ENCODE measurements at places on chromosomes 4 and X.

DNA sequence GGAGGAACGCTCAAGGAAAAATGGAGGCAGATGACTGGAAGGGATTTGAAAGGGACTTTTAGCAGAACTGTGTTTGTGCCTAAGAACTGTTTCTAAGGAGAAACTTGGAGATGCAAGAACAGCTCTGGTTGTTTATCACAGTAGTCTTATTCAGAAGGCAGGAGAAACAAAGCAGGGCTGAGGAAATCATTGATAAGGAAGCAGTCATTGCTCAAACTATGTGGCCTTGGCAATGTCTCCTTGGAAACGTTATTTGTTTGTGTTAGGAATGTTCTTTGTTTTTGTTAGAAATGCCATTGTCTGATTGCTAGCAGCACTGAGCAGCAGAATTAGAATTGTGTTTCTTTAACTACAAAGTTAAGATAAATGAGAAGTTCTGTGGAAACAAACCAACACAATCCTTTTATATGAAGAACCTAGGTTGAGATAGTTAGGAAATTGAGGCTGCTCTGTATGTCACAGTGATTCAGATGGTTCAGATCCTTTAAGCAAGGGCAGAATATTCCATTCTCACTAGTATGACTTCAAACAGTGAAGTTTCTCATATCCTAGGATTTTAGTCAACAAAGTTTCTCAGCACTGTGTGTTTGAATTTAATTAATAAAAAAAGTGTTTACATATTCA is 1191.3 kb upstream of the IGFBP7 start:
- no peak for DNase-seq

DNA sequence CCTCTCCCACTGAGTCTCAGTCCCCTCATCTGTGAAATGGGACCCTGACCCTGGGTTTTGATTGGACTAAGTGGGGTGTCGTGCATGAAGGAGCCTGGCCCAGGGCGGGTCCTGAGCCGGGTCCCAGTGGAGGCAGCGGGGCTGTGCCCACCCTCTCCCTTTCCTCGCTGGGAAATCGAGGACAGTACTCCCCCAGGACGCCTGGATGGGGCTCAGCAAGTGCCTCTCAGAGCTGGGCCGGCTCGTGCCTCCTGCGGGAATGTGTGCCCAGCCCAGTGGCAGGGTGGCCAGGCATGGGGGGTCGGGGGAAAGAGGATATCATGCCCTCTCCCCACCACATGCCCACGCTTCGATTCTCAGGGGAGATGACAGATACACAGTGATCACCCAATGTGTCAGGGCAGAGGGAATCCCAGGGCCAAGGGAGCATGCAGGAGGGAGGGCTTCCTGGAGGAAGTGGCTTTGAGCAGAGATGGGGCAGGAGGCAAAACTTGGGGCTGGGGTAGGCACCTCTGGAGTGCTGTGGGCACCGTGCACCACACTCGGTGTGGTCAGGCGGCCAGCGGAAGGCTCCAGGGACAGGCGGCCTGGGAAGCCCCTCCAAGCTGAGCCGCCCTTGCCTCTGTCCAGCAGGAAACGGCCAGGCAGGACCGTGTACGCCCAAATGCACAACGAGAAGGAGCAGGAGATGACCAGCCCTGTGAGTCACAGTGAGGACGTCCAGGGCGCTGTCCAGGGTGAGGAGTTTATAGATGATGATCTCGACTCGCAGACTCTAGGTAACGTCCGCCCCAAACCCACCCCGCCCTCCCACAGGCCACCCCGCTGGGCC is 203.0 kb downstream of the AFAP1 start:
- no peak for DNase-seq

DNA sequence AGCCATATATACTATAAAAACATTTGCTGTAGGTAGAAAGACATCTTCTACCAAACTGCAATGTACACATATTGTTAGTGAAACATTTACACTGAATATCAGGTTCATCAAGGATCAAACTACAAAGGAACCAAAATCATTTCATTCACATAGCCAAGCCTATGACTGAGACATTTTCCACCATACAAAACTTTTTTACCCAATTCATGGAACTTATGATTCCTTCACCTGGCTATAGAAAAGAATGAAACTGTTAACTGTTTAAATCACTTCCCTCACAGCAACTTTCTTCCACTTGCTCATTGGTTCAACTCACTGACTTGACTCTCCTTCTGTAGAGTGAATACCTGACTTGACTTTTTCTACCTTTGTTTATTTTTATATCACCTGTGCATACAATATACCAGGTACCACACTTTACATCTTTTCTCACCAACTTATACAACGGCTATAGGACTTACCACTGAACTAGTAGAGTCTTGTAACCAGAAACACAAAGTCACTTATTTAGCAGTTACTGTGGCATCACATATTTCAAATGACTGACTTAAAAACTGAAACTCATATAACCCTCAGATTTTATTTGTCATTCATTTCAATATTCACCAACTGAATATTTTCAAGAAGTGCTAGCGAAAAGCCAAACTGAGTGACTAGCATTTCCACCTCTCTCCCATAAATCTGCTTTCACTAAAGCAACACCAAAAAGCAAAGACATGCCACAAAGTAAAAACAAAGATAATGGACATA is 30.9 kb downstream of the CAMK2D start:
- DNase-seq: no peak

- DNase-seq: no peak
These were observed 6.4 kb downstream of the USP11 start for GRCh38 chrX:47239199-47239598.

GRCh38 chr4:10620935-10621488 is 63.6 kb downstream of the CLNK start:
- DNase-seq: no peak

GRCh38 chr4:74335341-74336021 is 27.2 kb downstream of the EPGN start:
- no peak for DNase-seq

- peak; percentile 26 for DNase-seq
These were observed 243.8 kb upstream of the JADE1 start for GRCh38 chr4:128565565-128566186.

DNA sequence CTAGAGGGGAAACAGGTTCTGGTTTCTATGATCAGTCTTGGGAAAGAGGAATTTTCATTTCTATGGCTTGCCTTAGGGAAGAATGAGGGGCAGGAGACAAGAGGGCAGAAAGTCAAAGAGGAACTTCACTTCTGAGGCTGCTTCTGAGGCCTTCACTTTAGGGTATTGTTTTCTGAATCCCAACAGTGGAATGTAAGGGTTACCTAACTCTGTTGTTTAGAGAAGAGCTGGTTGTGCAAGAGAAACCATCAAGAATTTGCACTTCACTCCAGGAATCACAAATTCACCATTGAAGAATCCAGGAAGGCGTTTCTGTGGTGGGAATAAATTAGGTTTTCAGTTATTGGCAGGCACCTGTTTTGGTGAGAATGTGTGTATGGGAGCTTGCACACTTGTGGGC is 126.7 kb upstream of the AMOT start:
- DNase-seq: no peak

DNA sequence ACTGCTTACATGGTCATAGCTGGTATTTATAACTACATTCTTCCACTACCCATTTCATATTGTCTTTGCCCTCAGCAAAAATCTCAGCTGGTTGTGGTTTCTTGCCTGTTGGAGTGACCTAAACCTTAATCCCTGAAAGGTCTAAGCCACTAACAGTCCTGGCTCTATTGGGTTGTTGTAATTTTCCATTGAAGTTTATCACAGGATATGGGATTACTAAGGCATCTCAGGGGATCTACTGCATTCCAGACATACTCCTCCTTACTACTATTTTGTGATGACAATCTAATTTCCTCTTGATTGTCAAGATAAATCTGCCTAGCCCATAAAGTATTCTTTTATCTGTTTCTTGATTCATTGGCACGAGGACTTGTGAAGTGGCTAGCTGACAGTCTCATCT is 6.2 kb upstream of the OSTC start:
- no peak for DNase-seq

DNA sequence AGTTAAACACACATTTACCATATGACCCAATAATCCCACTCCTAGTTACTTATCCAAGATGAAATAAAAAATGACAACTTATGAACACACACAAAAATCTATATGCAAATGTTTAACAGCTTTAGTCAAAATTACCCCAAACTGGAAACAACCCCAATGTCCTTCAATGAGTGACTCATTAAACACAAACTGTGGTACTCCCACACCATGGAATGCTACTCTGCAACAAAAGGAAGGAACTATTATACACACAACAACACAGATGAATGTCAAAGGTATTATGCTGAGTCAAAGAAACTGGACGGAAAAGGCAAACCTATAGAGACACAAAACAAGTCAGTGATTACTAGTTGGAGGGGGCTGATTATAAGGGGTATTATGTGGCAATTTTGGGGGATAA is 40.5 kb downstream of the MED14 start:
- no peak for DNase-seq

DNA sequence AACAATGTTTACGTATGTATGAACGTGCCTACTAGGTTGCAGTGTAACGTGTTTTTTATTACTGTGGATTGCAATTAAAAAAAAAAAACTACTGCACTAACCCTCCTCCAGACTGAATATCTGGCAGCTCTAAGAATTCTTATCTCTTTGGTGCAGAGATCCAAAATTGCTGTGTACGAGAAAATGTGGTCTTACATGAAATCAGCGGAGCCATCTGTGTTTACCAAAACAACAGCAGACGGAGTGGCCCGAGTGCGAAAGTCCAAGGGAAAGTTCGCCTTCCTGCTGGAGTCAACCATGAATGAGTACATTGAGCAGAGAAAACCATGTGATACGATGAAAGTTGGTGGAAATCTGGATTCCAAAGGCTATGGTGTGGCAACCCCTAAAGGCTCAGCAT is 268.1 kb downstream of the THOC2 start:
- DNase-seq: no peak

DNA sequence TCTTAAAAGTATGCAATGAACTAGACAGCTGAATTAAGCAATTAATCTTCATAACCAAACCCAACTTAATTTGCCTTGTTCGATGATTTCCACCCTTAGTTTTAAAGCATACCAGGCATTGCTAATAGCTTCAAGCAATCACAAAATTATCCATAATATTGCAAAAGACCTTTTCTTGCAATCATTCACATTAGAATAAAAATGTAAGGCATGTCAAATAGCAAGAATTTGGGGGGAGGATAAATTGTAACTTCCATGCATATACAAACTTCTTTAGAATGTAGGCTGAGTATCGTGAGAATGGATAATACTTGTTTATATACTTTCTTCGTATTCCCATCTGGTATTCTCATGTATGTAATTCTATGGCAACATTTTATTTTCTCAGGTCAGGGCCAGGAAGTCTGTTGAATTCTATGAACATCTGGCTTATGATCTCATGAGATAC is 28.7 kb upstream of the BMP2K start:
- no peak for DNase-seq

- no peak for DNase-seq
These were observed 1.8 kb downstream of the SPCS3 start for GRCh38 chr4:176321589-176321988.

DNA sequence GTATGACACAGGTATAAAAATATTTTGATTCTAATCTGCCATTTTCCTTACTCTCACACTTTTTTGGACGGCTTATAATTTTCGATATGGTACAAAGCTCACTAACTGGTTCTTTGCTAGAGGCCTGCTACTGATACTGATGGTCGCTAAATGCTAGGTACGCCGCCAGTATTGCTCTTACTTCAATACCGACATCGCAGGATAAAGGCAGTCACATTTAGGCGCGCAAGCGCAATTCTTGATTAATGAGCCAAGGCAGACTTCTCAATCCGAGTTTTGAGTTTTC is 557 bp upstream of the USP38 start:
- DNase-seq: no peak

DNA sequence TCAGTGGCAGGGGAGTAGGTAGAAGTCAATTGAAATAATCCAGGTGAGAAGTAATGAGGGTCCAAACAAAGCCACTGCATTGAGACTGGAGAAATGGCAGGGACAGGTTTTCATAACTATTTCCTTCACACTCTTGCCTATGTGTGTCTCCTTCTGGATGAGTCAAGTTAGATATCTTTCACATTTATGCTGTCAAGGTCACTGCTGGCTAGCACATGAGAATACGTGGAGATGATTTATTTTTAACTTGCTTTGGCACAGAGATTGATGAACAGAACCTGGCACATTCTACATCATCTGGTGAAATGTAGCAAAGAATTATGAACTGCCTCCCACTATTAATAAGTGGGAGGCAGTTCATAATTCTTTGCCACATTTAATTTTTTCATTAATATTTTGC is 66.7 kb upstream of the BOD1L1 start:
- no peak for DNase-seq

DNA sequence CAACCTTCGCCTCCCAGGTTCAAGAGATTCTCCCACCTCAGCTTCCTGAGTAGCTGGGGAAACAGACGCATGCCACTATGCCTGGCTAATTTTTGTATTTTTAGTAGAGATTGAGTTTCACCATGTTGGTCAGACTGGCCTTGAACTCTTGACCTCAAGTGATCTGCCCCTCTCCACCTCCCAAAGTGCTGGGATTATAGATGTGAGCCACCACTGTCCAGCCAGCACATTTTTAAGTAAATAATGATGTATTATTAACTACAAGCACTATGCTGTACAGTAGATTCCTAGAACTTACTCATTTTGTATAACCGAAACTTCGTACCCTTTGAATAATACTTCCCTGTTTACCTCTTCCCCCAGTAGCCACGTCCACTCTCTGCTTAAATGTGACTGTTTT is 96.0 kb upstream of the GABRG1 start:
- DNase-seq: no peak

DNA sequence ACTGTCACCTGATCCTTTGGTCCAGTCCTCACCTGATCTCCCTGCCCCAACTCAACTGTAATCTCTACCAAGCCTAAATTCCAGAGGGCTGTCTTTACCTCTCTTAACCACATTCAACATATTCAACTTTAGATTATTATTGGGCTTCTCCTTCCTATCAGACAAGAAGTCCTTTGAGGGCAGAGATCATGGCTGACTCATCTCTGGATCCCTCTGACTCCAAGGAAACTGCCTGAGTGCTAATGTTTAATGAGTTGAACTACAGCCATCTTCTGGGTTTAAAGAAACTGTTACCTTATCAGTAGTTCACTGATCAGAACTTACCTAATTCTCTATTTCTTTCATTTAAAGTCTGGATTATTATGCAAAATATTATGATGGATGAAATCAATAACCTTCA is 135.7 kb downstream of the GPC3 start:
- no peak for DNase-seq

All from neural crest cell (in vitro differentiated cells).